ENCODE measurements at places on chromosomes 2 and 18.

DNA sequence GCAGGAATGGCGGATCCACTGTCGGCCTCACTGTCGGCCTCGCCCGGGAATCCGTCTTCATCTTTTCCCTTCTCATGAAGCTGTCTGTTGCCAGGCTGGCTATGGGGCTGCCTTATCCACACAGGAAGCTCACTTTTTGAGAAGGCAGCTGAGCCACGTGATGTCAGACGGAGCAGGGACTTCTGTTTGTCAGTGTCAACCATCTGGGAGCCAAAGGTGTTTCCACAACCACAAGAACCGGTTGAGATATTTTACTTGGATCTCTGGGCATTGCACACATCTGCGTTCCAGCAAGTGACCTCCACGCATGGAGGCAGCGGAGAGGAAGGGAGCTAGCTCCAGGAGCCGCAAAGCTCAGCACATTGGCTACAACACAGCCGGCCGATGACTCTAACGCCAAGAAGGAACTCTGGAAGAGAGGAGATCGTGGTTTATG, 27.4 kb upstream of the TAF1B start:
- DNase-seq = no peak

DNA sequence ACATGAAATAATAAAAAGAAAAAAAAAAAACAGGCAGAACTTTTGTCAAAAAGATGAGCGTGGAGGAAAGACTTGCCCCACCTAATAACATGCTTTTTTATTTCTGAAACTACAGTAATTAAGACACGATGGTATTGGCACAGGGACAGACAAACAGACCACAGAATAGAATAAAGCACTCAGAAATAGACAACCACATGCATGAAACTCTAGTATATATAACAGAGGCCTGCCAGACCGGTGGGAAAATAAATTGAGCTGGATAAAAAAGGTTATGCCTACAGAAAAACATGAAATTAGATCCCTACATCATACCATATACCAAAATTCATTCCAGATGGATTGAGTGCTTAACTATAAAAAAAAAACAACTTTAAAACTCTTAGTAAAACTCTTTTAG, 163.1 kb downstream of the NRP2 start:
- no peak for DNase-seq

- peak; percentile 77 for DNase-seq
Measured at GRCh38 chr2:60818272-60818671, 62.2 kb downstream of the PAPOLG start.

DNA sequence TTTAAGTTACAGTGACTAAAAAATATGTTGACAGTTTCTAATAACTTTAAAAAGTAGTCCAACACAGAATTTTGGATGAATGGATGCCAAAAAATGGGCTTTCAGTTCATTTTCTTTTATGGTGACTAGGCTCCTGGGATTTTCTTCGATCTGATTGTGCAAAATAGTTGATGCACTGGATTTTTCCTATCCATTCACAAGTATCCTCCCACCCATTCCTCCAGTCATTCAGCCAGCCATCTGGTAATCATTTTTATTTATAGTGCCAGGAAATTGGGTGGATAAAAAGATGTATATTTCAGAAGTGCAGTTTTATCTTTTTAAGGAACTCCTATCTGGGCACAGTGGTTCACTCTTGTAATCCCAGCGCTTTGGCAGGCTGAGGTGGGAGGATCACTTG, 175.1 kb downstream of the PTPRM start:
- DNase-seq = no peak

DNA sequence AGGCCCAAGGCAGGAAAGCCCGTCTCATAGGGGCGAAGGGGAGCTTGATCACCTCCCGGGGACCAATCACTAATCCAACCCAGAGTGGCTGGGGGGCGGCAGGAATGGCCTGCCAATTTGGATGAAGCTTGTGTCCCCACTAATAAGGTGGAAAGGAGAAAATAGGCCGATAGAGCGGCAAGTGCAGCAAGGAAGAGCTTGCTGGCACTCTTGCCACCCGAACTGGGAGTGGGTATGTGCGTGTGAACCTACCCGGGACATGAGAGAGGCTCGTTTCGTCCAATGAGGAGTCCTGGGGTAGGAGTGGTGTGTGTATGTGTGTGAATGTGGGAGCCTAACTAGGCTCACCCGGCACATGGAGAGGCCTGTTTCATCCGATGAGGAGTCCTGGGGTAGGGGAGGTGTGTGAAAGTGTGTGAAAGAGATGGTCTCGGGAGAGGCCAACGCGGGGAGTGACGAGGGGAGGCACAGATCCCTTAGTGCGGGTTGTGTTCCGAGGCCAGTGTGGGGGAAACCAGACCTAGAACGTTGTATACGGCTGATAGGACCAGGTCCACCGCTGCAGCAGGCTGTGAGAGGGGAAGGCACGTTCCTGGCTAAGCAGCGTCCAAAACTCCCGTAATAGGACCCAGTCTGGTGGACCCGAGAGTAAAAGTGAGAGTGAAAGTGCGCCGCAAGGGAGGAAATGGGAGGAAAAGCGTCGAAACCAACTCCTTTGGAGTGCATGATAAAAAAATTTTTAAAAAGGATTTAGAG, 47.1 kb upstream of the SELENOI start:
- DNase-seq = peak; percentile 46

DNA sequence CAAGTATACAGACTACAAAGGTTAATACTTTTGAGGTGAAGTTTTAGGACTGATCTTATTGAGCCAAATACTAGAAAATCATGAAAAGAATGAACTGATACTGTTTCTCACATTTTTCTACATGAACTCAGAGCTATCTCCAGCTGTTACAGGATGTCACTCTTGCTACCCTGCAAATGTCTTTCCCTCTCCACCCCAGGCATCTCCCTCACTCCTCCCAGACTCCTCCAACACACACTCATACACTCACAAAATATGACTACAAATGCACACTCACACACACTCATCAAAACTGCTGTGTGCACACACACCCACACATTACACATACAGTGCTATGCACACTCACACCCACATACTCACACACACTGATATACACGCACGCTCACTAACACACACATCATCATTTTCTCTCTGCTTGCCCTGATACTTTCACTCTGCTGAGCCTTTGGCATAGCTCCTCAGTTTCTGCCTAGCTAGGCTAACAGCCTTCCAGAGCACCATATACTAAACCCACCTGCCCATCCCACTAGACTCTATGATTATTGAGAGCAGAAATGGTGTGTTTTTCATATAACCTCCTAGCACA, 273.3 kb downstream of the CD226 start:
- DNase-seq = no peak

DNA sequence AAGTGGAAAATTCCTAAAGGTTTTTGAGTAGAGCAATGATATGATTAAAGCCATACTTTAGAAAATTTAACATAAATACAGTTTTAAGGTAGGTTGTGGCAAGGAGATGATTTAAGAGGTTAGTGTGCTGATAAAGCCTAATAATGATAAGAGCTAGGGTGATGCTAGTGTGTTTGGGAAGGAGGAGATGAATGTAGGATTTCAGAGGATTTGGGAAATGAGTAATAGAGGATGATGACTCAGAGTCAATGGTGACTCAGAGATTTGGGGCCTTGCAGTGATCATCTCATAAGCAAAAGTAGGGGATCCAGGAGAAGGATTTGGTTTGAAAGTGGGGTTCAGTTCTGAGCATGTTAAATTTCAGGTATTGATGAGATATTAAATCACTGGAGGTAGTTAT, 23.3 kb downstream of the STAMBP start:
- no peak for DNase-seq

DNA sequence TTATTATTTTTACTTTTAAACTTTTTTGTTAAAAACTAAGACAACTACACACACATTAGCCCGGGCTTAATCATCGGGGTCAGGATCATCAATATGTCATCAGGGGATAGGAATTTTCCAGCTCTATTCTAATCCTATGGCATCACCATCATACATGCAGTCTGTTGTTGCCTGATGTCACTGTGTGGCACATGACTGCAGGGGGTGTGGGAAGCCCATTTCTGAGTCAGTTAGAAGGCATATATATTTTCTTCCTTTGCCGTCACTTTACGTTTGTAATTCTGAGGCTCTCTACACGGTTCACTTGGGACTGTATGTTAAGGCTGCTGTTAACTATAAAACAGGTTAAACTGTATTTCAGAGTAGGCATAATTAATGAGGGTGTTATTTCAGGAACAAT, 144.4 kb upstream of the ITGA6 start:
- DNase-seq = no peak

DNA sequence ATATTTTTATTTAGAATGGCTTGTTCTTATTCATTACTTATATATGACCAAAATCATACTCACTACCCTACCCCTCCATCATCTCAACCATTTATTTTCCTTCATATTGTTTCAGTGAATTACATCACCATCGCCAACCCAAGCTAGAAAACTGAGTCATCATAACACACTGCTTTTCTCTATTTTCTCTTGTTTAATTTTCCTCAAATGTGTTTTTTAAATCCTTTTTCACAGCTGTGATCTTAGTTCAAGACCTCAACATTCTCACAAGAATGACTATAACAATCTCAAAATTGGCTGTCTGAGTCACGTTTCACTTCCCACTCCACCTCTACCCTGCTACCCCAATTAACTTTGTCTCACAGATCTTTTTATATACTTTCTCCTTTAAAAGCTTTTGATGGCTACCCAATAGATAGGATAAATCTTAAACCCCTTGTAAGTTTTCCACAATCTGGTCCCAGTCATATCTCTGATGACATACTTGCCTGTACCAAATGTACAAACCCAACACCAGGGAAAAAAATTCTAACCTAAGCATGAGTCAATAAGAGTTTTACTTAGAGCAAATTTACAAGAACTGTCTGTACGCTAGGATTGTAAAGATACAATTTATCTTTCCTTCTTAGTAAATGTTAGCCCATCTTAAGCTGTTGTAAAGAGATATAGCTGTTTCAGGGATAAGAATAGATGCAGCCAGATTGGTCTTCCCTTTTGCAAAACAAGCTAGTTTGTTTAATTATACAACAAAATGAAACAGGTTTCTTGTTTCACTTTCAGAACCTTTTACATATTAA, 635.1 kb upstream of the SLC39A10 start:
- DNase-seq = no peak

DNA sequence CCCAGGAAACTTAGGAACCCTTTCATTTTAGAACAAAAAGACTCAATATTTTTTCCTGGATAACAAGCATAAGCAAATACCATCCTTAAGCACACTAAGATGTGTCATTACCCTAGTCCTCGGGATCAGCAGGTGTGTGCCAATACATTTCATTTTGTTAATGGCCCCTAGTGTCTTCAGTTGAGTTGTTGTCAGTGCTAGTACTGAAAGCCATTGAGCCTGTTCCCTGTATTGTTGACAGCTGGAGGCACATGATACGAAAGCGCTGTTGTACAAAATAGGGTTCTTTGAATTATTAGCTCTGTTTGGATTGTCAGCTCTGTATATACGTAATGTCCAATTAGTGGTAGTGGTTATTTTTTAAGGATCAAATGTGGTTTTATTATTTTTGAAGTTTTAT, 29.5 kb downstream of the VAPA start:
- no peak for DNase-seq

- DNase-seq = no peak
Measured at GRCh38 chr18:42392416-42392815, 437.4 kb downstream of the PIK3C3 start.

GRCh38 chr2:179313057-179313456, 48.4 kb upstream of the SESTD1 start:
- no peak for DNase-seq

DNA sequence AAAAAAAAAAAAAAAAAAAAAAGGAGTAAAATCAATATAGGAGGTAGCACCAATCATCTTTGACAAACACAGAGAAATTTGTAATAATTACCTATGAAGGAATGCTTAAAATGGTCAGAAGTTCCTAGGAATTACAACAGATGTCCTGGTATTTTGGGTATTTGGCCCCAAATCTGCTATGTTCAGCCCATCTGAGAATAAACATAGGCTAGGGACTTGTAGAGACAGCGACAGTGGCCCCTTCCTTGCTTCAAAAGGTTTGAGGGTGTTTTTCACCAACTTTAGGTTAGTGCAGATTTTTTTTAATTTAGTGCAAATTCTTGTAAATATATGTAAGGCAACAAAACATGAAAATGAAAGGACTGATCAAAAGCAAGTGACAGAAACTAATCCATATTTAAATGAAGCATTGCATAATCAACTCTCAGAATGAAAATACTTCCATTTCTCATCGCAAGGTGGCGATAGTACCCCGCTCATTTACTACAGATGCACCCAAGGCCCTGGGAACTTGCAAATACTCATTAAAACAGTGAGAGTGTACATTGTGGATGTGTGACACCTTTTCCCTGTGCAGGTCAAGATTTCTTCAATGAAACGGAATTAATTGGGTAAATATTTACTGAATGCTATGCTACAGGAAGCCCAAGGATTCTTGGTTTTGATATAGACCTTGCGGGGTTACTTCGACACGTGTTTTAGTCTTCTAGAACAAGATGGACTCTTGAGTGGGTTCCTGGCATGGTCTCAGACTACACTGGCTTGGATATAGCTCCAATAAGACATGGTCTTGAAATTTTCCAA, 44.6 kb downstream of the FAM124B start:
- DNase-seq = peak; percentile 51

GRCh38 chr2:60094450-60094929, 459.0 kb downstream of the BCL11A start:
- DNase-seq = no peak

- no peak for DNase-seq
Measured at GRCh38 chr18:74577019-74577418, 20.7 kb upstream of the ZNF407 start.

DNA sequence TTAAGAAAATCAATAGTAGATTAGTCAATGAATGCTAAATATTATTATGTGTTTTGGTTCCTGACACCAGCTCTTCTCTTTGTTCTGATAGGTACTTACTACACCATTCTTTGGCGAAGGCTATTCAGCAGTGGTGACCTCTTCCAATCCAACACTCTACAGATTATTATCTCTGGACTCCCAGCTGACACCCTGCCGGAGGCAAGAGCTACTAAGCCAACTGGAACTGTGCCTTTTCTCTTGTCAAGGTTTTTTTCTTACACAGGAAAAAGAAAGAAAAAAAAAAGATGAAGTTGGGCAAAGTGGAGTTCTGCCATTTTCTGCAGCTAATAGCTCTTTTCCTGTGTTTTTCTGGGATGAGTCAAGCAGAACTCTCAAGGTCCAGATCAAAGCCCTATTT, 11.7 kb downstream of the CDH7 start:
- no peak for DNase-seq

DNA sequence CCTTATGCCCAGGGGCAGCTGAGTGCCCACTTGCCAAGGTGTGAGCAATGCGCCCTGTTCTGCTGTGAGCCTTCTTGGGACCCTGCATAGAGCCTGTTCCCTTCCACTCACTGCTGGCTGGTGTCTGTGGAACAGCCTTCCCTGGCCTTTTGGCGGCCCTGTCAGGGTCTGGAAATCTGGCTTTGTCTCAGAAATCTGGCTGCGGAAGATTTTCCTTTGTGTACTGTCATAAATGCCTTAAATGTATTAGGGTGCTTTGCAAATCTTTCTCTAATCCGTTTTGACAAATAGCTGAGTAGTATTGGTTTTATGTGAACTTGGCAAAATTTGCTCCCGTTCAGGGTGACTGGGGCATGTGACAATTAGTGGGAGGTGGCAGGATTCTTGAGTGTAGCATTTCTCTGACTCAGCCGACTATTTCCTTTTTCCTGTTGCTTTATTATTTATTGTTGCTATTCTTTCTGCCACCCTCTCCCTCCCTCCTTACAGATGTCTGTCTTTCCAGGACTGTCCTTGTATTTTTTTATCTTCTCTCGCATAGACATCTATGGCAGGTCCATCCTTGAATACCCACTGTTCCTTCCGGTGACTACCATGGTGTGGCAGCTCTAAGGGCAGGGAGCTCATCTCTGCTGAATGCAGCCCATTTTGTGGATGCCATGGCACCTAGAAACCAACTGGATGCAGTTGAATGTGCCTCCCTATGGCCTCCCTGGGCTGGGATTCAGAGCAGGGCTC, 41.8 kb downstream of the LDLRAD4 start:
- no peak for DNase-seq
